ENCODE measurements at places on chromosomes 6 and 20.

DNA sequence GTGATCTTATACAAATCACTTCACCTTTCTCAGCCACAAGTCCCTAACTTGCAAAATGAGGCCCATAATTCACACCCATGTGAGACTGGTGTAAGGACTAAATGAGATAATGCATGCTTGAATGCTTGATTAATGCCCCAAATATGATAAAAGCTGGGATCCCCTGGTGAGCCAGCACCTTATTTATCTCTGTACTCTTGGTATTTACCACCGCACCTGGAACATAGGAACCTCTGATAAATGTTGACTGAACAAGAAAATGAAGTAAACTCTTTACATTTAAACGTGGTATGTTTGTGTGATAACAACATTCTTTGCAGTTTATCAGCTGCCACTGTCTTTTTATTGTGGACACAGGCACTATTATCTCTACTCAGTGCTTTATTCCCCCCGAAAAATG, 2.5 kb upstream of the APOBEC2 start:
- DNase-seq, result no peak

DNA sequence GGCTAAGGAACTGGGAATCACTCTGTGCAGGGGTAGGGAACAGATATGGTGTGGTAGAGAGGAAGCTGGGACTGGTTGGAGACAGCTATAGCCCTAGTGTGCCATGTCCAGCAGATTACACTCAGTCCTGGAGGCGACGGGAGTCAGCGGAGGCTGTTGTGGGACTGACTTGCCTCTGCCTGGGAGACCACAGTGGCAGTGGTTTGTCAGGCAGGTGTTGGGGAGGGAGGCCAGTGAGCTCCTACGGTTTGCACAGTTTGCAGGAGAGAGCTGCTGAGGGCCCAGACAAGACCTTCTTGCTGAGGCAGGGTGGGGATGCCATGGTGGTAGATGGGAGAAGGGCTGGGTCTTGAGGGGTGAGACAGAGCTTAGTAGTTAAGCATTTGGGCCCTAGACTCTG, 4.9 kb downstream of the PLCG1 start:
- no peak for DNase-seq

- peak; percentile 6 for DNase-seq
Measured at GRCh38 chr6:10695086-10695657, 400 bp downstream of the PAK1IP1 start.

GRCh38 chr6:170475118-170475517, 78.0 kb downstream of the PSMB1 start:
- no peak for DNase-seq

GRCh38 chr6:2429032-2429431, 183.6 kb upstream of the GMDS start:
- no peak for DNase-seq

DNA sequence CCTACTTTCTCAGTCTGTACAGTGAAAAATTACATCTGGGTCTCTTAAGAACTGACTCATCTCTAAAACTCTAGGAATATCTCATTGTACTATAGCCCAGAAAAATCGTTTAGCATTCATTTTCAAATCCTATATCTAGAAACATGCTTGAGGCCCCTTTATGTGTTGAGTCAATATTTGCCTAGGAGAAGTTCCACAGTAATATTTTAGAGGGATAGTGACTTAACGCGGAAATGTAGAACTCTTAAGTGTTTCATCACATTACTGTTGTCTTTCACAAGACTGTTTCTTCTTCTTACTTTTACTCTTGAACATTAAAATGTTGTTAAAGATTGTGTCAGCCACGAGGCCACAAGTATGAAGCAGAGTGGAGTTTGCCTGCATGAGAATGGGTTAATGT, 23.0 kb upstream of the MYLIP start:
- DNase-seq, result no peak

GRCh38 chr6:113564371-113565171, 292.6 kb upstream of the MARCKS start:
- peak; percentile 92 for DNase-seq

DNA sequence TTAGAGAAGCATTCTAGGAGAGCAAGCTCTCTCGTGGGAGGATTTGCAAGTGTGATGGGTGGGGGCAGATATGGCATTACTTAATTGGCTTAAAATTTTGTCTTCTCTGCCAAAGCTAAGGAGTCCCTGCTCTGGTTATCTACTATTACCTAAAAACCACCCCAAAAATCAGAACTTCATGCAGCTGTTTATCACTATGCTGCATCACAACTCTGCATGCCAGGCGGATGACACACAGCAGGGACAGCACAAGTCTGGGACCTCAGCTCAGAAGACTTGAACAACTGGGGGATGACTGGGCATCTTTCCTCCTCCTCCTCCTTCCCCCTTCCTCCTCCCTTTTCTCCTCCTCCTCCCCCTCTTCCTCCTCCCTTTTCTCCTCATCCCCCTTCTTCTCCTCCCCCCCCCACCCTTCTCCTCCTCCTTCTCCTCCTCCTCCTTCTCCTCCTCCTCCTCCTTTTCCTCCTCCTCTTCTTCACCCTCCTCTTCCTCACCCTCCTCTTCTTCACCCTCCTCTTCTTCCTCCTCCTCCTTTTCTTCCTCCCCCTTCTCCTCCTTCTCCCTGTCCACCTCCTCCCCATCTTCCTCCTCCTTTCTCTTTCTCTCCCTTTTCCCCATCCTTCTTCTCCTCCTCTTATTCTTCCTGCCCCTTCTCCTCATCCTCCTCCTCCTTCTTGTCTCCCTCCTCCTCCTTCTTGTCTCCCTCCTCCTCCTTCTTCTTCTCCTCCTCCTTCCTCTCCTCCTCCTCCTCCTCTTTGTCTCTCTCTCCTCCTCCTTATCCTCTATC, 218.6 kb upstream of the PMEPA1 start:
- peak; percentile 76 for DNase-seq

DNA sequence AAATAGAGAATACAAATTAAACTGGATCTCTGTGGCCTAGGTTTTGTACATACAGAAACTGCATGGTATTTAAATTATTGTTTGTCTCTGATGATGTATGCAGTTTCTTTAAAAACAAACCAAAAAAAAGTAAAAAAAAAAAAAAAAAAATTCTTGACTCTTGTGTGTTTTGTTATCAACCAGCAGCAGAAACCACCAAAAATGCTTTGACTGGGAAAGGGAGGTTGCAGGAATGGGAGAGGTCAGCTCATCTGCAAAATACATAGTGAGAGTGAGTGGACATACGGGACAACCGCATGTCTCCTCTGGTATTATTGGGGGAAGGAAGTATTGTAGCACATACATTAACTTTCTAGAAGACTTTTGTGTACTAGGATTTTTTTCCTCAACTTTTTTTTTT, 38.0 kb downstream of the TBC1D7 start:
- DNase-seq, result no peak

DNA sequence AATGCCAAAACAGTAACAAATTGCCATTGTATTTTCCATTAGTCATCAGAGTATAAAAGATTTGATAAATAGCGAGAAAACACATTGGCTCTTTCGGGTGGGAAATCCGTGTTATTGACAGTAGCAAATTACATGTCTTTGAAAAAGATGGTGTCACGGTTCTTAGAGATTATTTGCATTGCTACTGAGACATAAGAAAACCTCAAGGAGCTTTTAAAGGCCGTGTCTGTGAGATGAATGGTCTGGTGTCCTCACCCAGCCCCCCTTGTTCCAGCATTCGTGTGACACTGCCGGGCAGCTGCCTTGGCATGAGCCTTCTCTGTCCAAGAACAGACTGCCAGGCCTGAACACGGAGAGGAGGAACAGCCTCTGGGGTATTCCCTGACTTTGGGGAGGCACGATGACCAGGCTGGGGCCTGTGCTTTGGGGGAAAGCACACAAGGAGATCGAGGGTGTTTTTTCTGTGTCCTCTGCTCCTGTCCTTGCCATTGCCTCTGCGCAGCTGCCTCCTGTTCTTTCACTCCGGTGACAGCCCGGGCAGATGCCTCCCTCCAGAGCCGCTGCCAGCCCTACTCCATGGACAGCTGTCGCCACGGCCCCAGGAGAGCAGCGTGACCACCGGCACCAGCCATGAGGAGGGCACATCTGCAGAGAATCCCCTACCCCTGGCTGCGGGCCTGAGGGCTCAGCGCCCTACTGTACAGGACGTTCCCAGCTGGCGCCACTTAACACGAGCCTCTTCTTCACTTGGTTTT, 167.7 kb upstream of the CDYL start:
- DNase-seq, result peak; percentile 94

DNA sequence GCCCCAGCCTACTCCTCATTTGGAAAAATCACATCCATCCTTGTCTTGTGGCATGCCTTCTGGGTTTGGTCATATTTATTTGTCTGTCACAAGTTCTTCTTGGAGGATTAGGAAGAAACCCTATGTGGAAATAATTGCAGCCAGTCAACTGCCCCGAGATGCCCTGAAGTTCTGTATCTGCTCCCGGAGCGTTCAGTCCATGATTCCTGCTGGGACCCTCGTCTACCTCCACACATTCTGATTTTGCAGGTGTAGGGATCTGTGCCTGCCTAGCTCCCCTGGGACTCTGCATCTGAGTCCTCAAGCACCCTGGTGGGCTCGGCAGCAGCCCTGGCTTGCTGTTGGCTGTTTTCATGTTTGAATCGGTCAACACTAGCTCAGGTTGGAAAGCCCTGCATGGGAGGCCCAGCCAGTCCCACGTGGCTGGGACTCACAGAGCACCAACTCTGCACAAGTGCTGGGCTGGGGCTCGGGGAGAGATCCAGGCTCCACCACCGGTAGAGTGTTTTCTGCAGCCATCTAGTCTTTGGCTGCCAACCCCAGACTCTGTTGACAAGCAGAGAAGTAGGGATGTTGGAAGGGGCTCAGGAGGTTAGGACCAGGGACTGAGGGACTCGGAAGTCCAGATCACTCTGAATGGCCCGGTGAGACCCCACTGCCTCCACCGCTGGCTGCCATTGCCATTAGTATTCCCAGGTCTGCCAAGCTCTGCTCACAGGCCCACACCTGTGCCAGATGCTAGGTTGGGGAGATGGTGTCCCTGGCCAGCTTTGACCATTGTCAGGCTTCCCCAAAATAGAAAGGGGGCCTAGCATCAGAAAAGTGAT, 183.5 kb upstream of the CST7 start:
- DNase-seq, result no peak

GRCh38 chr20:59831024-59831915, 102.2 kb downstream of the SYCP2 start:
- DNase-seq, result no peak

GRCh38 chr6:137044366-137045221, at the start of gene IL20RA:
TSS of gene IL20RA (minus strand) at chr6:137044965. CDS start at chr6:137044728, 237 bp downstream.
- DNase-seq, result no peak

DNA sequence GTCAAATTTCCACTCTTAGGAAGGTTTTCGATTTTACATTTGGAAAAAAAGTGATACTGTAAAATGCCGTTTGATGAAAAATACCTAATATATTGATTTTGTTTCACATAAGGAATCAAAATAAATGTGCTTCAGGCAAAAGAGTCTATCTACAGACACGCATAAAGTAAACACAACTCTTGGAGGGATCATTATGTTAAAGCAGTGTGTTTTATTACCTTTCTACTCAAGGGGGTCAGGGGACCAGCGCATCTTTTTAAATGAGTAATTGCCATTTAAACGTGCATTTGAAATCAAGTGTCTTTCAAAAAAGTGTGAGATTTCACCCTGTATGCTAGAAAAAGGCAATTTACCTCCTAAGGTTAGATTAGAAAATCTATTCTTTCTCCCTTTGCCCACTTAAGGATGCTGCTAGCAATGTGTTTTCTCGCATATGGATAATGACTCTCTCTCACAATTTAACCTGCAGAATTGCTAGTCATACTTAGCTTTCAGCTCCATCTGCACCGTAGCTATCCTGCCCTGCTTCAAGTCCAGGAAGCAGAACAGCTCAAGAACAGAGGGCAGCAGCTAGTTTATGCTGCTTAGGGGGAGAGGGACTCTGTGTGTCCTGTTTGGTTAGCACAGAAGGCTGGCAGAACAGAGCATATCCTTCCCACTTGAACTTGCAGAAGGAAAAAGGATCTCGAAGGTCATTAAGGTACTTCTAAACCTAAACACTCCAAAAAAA, 35.0 kb downstream of the NKAIN2 start:
- DNase-seq, result no peak
